ENCODE measurements at places on chromosomes 1 and 21.

- DNase-seq: no peak
Observed at GRCh38 chr1:45772971-45773370, 22.5 kb upstream of the IPP start.

DNA sequence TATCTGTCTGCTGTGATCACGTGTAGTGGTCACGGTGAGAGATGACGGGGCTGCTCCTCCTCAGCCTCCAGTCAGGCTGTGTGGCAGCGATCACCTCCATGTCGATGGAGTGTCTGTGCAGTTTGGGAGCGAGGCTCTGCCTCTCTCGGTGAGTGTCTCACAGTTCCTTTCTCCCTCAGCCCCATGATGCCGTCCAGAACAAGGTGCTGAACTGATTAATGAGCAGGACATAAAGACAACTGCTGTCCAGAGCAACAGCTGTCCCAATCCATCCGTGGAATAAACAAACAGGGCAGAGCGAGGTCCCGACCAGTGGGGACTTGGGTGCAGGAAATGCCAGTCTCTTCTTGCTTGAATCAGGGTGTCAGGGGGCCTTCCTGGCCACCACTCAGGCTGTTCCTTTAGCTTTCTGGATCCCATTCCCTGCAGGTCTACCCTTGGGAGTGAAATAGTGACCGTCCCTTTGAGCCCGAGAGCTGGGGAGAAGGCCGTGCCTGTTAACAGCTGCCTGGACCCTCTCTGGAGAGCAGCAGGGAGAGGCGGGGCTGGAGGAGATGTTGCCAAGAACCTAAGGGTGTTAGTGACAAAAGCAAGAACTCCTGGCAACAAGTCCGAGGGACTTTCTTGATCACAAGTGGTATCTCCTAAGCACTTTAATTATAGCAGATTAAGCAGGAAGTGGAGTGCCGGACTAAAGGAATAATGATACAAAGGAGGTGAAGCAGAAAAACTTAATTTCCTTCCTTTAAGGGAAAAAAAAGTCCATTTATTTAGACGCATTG lies 443.9 kb downstream of the KIF26B start:
- DNase-seq: no peak

DNA sequence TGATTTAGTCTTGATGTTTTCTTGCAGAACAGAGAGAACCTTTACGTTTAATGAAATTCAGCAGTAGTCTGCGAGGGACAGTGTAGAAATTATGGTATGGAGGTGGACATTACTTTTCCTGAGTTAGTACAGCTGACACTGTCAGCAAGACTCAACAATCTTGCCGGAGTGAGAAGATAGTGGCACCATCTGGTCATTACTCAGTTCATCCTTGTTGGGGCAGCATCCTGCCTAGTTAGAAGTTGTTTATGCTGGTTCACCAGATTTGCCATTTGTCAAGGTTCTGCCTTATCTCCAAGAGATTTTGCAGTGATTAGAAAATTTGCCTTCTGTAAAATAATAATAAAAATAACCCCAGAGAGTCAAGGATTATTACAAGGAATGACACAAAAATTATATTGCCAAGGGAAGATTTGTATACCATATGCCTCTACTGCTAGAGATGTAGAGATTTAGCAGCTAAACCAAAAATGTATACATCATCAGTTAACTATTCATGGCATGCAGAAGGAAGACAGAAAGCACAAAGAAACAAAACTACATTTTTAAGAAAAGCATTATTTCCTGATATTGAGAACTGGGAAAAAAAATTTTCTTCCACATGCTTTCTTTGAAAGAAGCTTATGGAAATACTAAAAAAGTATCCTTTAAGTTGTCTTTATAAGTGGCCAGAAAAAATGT lies 1967.4 kb downstream of the NCAM2 start:
- no peak for DNase-seq

GRCh38 chr1:230340526-230341161 lies 85.5 kb downstream of the PGBD5 start:
- no peak for DNase-seq

- DNase-seq: no peak
Observed at GRCh38 chr1:192376374-192376773, 59.6 kb downstream of the RGS21 start.

- DNase-seq: no peak
Observed at GRCh38 chr1:110420874-110421793, 13.6 kb upstream of the LAMTOR5 start.

- peak; percentile 86 for DNase-seq
Observed at GRCh38 chr1:67713057-67713846, 28.3 kb downstream of the GADD45A start.

DNA sequence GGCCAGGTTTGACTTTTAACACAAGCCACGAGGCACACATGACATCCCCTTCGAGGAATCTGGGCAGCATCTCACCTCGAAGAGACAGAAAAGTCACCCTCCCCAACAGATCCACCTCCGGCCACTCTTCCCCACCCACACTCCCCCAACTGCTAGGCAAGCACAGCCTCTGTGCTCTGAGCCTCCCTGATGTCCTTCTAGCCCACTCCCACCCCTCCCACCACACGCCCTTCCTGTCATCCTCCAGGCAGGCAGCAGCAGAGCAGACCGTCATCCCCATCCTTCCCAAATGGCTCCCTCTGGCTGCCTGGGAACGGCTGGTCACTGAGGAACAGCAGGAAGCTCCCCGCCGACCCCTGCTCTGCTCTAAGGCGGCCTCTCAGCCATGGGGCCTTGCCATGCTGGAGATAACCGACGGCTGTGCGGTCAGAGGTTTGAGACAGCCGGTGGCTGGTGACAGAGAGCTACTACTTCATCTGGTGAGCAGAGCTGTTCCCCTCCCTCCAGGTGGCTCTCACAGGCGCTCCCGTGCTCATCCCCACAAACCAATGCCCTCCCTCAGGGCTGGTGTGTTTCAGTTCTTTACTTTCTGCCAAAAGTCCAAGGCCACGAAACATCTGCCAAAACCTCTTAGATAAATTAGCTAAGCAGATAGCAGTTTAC lies 25.6 kb downstream of the NPHP4 start:
- DNase-seq: no peak

DNA sequence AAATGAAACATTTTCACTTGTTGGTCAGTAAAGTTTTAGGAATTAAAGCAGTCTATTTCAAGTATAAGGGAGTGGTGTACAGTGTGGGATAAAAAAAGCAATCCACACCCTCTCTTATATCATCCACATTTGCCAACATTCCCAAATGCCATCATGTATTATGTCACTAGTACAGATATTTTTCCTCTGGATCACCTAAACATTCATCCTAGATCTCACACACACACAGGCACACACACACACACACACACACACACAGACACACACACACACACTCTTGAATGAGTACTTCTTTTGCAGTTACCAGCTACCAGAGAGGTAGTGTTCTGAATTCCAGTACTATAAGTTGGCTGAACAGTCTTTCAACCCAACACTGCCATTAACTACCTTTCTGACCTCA lies 1369.1 kb upstream of the ADGRL4 start:
- DNase-seq: no peak

GRCh38 chr1:40394491-40395172 lies 21.1 kb downstream of the SMAP2 start:
- DNase-seq: no peak

DNA sequence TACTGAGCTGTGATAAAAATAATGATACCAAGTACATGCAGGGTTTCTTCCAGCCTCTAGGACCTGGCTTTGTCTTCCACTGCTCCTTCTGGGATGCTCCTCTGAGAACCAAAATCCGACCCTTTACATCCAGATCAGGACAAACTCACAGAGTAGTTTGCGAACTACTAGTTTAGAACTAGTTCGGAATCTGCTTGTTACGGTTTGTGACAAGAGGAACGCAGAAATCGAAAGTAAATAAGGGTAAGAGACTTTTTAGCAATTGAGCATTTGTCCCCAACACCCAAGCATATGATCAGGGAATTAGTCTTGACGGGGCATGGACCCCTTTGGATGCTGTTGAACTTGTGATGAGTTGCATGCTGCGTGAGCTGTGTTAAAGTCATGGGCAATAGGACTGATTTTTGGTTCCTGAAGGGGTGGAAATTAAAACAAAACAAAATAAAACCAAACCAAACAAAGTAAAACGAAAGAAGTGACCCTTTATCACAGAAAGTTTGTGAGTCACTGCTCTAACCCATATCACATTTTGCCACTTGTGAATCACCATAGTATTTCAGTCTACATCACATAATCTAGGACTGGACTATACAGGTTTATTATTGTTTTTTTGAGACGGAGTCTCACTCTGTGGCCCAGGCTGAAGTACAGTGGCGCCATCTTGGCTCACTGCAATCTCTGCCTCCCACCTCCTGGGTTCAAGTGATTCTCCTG lies 35.7 kb upstream of the ERRFI1 start:
- DNase-seq: no peak

DNA sequence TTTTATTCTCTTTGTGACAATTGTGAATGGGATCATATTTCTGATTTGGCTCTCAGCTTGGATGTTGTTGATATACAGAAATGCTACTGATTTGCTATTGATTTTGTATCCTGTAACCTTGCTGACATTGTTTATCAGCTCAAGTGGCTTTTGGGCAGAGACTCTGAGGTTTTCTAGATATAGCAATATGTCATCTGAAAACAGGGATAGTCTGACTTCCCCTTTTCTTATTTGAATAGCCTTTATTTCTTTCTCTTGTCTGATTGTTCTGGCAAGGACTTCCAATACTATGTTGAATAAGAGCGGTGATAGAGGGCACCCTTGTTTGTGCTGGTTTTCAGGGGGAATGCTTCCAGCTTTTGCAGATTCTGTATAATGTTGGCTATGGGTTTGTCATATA lies 150.8 kb downstream of the FASLG start:
- DNase-seq: no peak

- DNase-seq: no peak
Observed at GRCh38 chr1:94709891-94710581, 110.1 kb upstream of the SLC44A3 start.

- no peak for DNase-seq
Observed at GRCh38 chr21:46088189-46088588, 9.7 kb upstream of the COL6A2 start.

GRCh38 chr21:41064334-41064791 lies 103.6 kb upstream of the BACE2 start:
- DNase-seq: peak; percentile 28

DNA sequence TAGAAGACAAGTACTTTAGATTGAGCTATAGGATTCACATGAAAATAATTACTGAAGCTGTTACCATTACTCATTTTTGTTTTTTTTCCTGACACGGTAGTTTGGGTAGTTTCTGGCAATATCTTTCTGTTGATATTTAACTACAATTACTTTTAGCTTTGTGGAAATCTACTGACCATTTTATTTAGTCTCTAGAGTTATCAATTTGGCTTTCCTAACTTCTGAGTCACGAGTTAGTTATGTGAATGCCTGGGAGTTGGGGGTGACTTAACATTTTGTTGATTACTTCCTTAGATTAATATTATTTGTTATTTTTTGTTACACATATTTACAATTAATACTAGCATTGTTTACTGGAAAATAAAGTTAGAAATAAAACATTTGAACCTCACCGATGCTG lies 160.6 kb downstream of the HMCN1 start:
- DNase-seq: no peak

- no peak for DNase-seq
Observed at GRCh38 chr1:21090463-21090862, 86.2 kb downstream of the EIF4G3 start.

- DNase-seq: no peak
Observed at GRCh38 chr1:224459966-224460365, 25.4 kb upstream of the WDR26 start.

DNA sequence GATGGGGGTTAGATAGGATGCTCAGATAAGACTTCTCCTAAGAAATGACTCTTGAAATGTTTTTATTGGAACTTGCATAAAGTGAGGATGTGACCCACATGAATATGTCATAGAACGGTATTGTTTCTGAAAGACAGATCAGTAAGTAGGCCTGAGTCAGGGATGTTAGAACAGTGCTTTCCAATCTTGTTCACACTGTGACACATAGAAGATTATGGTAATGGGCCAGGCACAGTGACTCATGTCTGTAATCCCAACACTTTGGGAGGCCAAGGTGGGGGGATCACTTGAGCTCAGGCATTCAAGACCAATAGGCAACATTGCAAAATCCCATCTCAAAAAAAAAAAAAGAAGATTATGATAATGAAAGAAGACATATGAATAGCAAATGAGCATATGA lies 32.9 kb downstream of the FMO4 start:
- DNase-seq: no peak

DNA sequence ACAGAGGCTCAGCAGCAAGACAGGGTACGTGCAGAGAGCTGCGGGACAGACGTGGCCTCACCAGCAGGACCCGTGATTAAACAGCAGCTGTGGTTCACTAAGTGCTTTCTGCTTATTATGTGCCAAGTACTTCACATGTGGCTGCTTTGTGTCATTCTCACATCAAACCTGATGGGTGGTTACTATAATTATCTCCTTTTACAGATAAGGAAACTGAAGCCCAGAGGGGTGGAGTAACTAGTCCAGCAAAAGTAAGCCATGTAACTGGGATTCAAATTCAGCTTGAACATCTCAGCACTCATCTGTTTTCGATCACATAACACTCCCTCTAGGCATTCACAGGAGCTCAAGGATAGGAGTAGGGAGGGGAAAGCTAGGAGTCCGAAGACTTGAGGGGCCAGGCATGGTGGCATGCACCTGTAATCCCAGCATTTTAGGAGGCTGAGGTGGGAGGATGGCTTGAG lies 50.8 kb upstream of the CLIC4 start:
- DNase-seq: peak; percentile 17

DNA sequence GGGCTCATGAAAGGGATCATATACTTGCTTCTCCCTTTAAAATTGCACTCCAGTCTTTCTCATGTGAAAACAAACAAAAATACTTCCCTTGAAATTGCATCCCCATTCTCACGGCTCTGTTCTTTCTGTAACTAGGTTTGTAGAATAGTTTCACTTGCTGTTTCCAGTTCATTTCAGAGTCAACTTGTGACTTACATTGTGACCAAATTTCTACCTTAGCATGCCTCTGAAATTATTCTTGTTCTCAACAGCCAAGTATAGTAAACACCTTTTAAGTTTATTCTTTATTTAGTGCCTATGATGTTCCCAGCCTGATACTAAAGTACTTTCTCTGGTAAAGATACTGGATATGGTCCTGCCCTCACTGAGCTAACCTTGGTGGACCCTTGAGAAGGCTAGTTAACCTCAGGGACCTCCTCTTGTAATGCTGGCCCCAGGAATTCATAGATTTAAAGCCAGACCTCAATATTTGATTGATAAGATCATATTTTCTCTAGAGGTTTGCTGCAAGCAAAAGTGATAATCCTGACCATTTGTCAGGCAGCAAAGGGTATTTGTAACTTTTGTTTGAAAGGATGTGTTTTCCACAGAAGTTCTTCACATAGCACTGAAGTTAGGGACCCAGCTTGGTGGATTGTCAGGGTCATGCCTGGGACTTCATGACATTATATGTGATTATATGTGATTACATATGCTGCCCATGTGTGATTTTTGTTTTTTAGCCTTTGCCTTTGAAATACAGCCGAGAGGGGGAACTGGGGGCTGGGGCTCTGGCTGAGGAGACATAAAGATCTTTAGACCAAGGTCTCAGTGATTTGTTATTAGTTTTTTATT lies 29.6 kb downstream of the VANGL2 start:
- no peak for DNase-seq

DNA sequence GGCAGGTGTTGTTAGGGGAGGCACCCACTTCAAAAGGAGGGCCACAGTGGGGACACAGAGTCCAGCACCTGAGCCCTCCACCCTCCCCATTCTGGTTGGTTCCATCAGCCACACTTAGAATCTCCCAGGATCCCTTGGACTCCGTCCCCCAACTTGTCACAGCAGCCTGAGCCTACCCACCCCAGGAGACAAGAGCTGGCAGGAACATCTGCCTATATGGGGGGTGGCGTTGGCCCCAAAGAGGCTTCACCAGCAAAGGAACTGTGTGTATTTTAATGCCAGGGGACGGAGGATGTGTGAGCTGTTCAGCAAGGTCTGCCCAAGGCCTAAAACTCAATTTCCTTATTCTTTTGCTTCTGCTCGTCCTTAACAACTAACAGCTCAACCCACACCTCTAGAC lies 86.4 kb upstream of the TMEM51 start:
- DNase-seq: no peak

Data from large intestine (tissue), 12 donors.